LNCaP clone FGC (cell line): ENCODE measurements at places on chromosomes 11 and 22.

GRCh38 chr11:65551572-65552387, 6.4 kb downstream of the LTBP3 start:
- no peak for DNase-seq

DNA sequence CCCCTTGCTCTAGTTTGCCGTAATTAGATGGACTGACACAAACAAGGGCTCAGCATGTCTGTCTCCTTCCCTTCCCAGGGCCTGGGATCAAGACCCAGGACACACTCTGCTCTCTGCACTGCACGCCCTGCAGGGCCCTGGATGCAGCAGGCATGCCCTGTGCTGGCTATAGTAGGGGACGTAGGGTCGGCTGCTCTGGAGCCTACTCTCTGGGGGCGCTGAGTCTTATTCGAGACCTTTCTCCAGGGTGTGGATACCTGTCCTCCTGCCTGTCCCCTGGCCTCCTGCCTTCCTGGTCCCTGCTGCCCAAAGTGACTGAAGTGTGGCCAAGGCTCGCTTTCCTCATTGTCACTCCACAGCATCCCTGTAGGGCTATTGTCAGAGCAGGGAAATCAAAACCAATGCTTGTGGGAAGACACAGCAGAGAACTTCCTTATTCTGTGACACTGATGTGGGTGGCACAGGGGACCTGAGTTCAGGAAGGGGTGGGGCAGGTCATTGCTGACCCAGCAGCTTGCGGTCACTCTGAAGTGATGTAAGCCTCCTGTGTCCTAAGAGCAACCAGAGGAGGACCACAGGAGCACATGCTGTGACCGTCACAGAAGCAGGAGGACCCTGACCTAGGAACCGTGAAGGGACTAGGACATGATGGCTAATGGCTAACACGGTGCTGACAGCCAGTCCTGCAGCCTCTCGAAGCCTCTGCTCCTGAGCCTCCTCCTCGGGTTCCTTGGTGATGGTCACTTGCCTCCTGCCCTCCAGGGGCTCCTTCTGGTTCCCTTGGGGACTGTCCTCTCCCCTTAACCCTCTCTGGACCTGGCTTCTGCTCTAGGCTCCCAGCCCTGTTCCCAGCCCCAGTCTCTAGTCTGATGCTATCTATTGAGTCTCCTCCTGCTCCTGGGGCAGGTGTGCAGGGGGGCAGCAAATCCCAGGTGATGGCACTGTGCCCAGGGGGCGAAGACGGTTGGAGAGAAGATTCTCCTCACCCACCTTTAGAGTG, 10.3 kb downstream of the APOBEC3A start:
- DNase-seq, result no peak

- DNase-seq, result no peak
Measured at GRCh38 chr11:33463059-33463458, 205.9 kb downstream of the HIPK3 start.

GRCh38 chr11:70772950-70773349, 374.6 kb downstream of the CTTN start:
- DNase-seq, result no peak
